EH (cell line): ENCODE measurements at places on chromosomes 3 and 15.

DNA sequence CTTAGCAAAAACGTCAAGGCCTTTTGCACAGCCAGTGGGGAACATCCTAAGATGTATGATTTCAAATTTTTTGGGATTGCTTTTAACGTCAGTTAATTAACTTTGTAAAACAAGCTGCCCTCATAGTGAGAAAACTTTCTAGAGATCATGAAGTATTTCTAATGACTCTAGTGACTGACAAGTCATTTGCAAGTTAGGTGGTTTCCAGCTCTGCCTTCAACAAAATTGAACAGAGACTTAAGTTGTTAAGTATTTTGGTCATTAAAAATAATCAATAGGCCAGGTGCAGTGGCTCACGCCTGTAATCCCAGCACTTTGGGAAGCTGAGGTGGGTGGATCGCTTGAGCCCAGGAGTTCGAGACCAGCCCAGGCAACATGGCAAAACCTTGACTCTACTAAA, 71.2 kb downstream of the CHDH start:
- DNase-seq, result no peak

DNA sequence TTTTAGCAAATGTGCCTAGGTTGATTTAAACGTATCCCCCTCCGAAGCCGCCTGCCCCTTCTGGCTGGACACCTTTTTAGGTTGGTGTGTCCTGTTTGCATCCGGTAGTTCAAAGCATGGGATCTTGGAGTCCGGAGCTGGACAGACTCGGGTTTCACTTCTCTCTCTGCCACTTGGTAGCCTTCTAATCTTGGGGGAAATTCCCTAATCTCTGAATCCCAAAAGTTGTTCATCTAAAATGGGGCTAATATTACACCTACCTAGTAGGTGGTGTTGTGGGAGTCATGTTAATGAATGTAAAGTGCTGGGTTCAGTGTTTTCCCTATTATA, 760 bp downstream of the FANCI start:
- DNase-seq, result no peak

GRCh38 chr3:59565125-59565524, 515.3 kb upstream of the CFAP20DC start:
- no peak for DNase-seq

DNA sequence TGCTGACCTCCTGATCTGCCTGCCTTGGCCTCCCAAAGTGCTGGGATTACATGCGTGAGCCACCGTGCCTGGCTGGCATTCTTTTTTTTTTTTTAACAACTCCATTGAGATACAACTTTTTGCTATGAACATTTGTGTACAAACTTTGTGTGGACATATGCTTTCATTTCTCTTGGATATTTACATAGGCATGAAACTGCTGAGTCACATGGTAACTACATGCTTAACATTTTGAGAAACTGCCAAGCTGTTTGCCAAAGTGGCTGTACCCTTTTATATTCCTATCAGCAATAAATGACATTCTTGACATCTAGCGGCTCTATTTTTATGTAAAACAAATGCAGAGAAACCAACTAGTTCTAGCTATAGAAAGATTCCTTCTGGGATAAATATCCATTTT, 8.7 kb upstream of the YEATS2 start:
- peak; percentile 38 for DNase-seq

GRCh38 chr3:151168269-151169094, 34.5 kb downstream of the GPR171 start:
- peak; percentile 64 for DNase-seq
